ENCODE measurements at places on chromosomes 5 and 9. TPM values are rescaled to one million over a fixed set of nuclear protein-coding genes. Genes with fewer than 3 reads are reported as not detected.

DNA sequence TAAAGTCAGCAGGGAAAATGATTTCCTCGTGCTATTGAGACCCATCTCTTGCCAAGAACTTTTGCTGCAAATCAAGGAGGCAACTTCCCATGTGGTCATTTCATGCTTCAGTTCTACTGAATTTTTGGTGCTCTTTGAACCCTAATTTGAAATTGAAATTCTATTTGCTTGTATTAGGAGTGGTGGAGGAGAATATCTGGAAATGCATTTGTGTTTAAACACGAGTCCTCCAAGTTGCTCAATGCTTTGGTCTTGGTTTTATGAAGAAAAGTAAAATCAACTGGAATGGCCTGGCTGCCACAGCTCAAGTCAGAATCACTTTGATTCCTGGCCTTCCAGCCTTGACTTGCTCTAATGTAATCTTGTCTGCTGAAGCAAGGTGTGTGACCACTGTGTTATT is 613.2 kb downstream of the TLE1 start:
- no peak for DNase-seq

Gene CATSPER3
- 0.51 TPM for total RNA-seq

Gene MRPL36
- total RNA-seq: 20.8 TPM

Gene FBN2
- 2.8 TPM for total RNA-seq

Gene RAD17
- total RNA-seq: 23.7 TPM

DNA sequence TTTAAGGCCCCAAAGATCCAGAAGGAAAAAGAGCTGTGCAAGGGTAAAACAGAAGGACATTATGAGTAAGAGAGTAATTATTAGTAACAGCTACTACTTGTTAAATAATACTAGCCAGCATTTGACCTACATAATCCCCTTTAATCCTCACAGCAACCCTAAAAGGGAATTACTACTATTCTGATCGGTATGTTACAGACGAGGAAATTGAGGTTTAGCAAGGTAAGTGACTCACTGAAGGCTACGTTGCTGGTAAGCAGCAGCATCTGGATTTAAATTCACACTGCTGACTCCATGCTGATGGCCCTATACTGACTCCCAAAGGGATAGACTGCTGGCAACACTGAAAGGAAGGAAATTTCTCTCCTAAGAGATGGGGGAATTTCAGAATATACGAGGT is 3.7 kb upstream of the FSD1L start:
- DNase-seq: no peak

DNA sequence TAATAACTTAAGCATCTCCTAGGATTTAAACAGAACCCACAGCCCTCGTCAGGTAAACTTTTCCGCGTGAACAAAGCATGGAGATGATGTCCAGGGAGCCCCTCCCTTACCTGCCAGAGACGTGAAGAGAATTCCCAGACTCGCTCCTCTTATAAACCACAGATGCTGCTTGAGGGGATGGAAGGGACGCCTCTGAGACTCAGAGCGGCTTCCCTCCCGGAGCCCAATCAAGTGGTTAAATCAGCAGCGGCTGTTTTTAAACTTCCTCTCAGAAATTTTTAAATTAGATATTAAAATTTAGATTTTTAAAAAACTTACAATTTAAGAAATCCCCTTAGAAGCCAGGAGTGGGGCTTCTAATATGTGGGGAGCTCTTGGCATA is 71.8 kb downstream of the RAPGEF1 start:
- DNase-seq: no peak

Gene SMIM23
- total RNA-seq: not detected

DNA sequence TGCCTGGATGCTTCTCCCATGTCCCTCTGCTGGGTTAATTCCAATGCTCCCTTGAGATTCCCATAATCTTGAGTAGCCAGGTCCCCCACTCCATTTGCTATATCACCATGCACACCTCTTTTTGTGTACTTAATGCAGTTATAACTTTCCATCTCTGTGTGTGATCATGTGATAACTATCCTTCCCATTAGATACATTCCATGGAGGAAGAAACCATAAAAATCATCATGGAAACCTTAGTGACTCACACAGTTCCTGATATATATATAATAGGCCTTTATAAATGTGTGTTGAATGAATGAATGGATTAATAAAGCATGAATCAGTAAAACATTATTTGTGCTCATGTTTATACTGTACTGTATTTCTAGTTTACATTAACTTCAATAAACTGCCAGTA is 104.6 kb downstream of the PCSK5 start:
- DNase-seq: no peak

GRCh38 chr5:16529306-16529705 is 63.7 kb upstream of the ZNF622 start:
- no peak for DNase-seq

Gene PCDHB7
- 1.5 TPM for total RNA-seq

- no peak for DNase-seq
Measured at GRCh38 chr9:85859765-85860164, 81.2 kb upstream of the NAA35 start.

Gene SLC6A19
- not detected for total RNA-seq

DNA sequence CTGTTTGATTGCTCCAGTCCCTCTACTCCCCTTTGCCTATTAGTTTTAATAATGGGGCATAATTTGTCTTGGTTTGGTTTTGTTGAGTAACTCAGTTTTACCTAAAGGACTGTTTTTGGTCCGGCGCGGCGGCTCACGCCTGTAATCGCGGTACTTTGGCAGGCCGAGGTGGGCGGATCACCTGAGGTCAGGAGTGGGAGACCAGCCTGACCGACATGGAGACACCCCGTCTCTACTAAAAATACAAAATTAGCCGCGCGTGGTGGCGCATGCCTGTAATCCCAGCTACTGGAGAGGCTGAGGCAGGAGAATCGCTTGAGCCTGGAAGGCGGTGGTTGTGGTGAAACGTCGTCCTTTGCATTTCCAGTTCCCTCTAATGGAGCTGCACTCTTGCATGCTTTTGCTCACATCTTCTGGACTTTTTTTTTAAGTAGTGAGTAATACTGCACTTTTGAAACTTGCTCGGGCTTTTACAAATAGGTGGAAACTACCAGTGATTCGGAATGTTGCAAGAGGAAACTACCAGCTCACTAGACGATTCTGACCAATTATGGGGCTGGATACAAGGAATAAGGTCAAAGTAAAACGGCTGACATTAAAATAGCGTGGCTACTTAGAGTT is 721 bp upstream of the MAML1 start:
- peak; percentile 86 for DNase-seq

GRCh38 chr9:121672213-121672612 is 20.8 kb downstream of the DAB2IP start:
- peak; percentile 16 for DNase-seq

DNA sequence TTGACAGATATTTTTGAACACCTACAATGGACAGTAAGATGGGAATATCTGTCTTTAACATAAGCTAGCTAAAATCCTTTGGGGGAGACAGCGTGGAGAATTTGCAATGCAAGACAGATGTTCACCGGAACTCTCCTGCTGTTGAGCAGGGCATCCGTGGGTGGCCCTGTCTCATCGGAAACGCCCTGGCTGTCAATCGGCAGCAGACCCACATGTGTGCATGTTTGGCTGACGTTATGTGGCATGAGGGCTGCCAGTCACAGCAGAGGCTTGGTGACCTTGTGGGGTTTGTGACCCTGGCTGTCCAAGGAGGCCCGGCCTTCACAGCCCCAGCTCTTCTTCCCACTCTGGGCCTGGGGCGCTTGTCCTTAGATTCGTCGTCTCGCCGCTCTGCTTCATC is 129.7 kb upstream of the OTULINL start:
- no peak for DNase-seq

Gene SPINK13
- total RNA-seq: not detected

DNA sequence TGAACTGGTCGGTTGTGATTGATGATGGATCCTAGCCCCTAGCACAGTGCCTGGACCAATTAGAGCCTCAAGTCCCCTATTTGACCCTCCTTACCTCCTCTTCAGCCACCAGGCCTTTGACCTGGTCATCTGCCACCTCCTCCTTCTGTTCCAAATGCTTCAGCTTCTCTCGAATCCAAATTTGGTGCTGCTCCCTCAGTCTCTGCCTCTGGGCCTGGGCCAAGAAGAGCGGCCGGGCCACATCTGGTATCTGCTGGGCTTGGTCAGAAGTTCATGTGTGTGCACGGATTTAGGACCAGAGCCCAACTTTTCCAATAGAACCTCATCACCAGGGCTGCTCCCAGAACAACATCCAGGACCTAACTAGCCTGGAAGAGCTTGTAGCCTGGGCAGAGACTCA is 6.5 kb downstream of the SLC35A4 start:
- DNase-seq: no peak

DNA sequence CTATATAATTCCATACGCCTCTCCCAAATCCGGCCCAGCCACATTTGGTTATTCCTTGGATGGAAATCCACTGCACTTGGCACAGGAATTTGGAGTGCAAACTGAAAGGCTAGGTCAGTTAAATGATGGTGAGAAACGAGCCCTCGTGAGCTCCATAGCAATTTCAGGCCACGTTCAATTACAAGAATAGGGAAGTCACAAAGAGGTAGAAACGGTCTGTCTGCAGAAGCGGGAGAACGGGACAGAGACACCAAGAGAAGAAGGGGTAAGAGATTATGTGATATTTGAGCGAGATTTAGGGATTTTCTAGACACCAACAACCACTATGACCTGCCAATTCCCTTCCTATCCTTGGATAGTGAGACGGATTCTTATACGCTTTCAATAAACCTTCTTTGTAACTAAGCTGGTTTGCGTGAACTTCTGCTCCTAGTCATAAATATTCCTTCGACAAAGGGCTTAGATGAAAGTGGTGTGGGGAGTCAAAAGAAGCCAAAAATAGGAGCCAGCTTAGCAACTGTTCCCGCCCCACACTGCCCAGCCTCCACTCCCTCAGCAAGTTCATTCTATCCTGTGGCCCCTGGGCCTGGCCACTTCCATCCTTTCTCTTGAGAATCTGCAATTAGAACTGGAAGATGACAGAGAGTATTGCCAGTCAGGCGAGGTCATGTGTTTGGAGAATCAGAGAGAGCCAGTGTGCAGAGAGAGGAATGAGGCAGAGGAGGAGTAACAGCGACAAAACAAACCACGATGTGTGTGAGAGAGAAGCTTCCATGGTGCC is 118.4 kb downstream of the ZNF608 start:
- no peak for DNase-seq

GRCh38 chr5:21452449-21452848 is 1400.7 kb downstream of the CDH12 start:
- no peak for DNase-seq

DNA sequence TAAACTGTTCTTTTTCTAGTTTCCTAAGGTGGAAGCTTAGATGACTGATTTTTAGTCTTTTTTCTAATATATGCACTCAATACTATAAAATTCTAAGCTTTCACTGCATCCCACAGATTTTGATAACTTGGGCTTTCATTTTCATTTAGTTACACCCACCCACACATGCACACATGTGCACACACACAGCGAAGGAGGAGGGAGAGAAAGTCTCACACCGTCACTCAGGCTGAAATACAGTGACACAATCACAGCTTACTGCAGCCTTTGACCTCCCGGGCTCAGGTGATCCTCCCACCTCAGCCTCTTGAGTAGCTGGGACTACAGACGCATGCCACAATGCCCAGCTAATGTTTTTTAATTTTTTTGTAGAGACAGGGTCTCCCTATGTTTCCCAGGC is 96.5 kb downstream of the SMIM23 start:
- DNase-seq: no peak

Gene ACER2
- total RNA-seq: 7.2 TPM

- DNase-seq: no peak
Measured at GRCh38 chr5:169085636-169086035, 215.3 kb downstream of the SLIT3 start.

DNA sequence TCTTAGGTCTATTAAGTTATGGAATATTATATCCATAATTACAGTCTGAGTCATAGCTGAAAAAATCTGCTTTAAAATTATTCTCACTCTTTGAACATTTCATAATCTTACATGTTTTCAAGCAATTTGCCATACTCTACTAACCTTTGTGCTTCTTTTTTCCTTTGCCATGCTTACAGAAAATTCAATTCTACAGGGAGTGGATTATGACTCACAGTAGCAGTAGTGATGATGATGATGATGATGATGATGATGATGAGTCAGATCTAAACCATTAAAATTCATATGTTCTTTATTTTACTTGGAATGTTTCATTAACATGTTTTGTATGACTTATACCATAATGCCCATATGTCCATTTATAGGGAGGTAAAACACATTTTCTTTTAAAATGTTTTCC is 207.1 kb downstream of the VPS13A start:
- DNase-seq: no peak

DNA sequence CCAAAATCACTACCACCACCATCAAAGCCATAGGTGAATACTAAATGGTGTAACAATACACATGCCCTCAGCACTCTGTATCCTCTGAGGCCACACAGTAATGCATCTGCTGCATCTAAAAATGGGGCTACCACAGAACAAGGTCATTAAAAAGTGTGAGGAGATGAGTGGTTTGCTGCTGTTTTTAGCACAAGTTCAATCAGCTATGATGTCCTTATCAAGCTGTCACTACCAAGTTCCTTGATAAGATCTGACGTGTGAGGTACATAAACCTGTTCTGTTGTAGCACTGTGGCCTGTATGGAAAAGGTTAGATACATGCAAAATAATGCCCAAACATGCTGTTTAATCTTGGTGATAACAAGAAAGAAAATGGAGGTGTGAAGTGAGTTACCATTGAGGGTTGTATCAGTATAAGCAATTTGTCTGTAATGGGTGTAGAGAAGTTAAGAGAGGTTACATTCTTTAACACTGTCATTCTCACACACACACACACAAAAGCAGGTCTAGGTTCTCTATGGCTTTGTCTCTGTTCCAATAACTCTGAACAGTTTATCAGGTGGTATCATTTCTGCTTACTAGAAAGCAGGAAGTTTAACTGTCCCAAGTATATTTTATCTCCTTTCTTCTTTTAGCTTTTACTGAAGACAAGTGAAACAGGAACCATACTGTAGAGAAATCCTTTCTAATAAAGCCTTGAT is 252.9 kb downstream of the CWC27 start:
- DNase-seq: no peak

Gene INSL4
- not detected for total RNA-seq

Gene LCN12
- total RNA-seq: 6.4 TPM

DNA sequence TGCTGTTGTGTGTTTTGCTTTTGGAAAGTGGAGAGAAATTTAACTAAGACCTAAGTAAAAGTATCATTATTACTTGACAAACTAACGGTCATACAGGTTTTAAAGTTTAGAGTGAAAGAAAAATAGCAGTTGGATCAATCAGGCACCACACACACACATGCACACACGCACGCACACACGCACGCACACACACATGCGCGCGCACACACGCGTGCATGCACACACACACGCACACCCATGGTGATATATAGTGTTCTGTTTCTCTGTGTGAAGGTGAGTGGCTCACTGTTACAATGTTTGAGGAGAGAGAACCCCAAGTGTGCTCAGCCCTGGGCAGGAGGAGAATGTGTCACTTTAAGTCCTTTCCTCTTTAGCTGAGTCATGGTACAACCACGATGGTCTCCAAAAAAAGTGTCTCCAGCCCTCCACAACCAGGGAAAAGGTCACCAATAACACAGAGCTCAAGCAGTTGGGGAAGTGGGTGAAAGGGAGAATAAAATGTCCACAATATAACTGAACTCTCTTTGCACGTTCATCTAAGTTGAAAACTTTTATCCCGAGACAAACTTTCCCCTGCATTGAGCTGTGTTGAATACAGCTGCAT is 3.2 kb downstream of the ZNF366 start:
- DNase-seq: no peak

- DNase-seq: no peak
Measured at GRCh38 chr9:26779062-26779461, 113.5 kb downstream of the CAAP1 start.

Gene PFN3
- total RNA-seq: not detected
